ENCODE measurements at places on chromosomes 4 and X.

GRCh38 chr4:150280081-150280895 lies 202.0 kb downstream of the DCLK2 start:
- no peak for DNase-seq

- no peak for DNase-seq
These were observed 72.5 kb downstream of the JADE3 start for GRCh38 chrX:46984705-46985104.

- DNase-seq, result no peak
These were observed 178.3 kb downstream of the SNCA start for GRCh38 chr4:89658701-89659024.

DNA sequence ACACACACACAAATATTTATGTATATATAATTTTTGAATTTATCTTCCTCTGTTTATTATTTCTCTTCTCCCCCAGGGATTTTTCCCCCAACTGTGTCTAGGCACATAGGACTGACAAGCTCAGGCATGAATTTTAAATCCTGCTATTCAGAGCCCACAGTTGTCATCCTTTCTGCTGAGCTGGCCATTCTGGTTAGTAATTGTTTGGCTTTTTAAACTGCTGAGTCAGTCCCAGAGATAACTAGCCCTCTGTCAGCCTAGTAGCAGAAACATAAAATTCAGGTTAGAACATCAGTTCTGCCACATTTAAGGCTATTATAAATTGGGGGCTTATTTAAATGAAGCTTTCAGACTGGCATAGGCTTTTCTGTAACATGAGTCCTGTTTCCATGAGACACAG lies 151.7 kb upstream of the MAOA start:
- DNase-seq, result no peak

- no peak for DNase-seq
These were observed 921.8 kb upstream of the PCDH10 start for GRCh38 chr4:132227151-132227856.

GRCh38 chr4:95850161-95850560 lies 10.3 kb downstream of the PDHA2 start:
- no peak for DNase-seq

DNA sequence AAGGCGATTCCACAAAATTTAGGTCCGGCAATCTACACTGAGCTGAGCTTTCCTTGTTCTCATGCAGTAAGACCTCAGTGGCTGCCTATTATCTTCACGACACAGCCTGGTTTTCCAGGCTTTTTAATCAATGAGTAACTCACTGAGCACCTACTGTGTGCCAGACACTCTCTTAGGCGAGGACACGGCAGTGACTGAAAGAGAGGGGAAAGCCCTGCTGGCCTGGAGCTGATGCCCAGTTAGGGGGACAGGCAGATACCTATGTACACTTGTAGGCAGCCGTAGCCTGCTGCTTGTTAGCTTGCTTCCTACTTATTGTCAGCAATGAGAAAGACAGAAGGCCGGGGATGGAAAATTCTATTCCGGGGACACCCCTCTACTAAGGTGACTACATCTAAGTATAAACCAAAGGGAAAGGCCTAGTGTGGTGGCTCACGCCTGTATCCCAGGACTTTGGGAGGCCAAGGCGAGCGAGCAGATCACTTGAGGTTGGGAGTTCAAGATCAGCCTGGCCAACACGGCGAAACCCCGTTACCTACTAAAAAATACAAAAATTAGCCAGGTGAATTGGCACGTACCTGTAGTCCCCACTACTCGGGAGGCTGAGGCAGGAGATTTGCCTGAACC lies 3.8 kb downstream of the WDR1 start:
- no peak for DNase-seq
